ENCODE measurements at places on chromosomes 16 and 17.

GRCh38 chr16:28879261-28879840 is 1.1 kb downstream of the ATP2A1 start:
- DNase-seq: no peak

DNA sequence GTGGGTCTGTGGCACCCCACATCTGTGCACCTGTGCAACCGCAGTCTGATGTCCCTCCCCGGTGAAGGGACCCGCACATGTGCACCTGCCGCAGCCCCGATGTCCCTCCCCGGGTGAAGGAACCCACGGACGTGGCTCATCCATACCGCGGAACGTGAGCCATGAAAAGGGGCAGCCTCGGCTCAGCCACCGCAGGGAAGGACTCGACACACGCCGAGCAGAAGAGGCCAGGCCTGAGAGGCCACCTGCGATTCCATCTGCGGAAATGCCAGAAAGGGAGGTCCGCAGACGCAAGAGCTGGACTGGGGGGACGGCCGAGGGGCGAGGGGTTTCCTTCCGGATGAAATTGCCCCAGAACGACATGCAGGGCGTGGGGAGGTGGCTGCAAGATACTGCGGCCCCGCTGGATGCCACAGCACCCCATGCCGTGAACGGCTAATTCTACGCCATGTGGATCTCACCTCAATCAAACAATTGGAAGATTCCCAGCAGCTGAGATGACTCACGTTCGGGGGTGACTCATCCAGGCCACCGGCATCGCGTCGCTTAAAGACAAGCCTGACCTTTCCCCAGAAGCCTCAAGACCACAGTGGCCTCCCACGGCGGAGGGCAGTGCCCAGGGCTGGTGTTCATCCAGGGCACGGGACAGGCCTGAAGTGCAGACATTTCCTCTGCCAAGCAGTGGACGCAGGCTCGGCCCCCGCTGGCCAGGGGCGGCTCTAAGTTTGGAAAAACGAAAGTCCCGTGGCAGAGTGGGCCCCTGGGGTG is 21.0 kb downstream of the SOX8 start:
- DNase-seq: peak; percentile 77

DNA sequence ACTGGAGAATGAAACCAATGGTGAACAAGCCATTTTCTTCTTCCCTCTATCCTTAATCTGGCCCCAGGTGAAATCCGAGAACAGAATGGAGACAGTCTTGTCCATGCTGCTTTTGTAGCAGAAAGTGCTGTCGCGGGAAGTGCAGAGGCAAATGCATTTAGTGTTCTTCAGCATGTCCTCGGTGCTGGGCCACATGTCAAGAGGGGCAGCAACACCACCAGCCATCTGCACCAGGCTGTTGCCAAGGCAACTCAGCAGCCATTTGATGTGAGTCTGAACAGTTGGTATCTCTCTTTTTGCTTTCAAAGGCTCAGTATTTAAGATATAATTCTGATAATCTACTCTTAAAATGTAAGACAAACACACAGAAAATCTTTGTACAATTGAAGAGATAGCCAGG is 18.7 kb downstream of the UQCRC2 start:
- DNase-seq: no peak

GRCh38 chr17:75876938-75877751 is 1.2 kb downstream of the TRIM47 start:
- DNase-seq: no peak

GRCh38 chr17:39602533-39603303 is 5.0 kb downstream of the NEUROD2 start:
- DNase-seq: no peak

- DNase-seq: no peak
Observed at GRCh38 chr17:19644493-19645210, 3.9 kb upstream of the ALDH3A2 start.

DNA sequence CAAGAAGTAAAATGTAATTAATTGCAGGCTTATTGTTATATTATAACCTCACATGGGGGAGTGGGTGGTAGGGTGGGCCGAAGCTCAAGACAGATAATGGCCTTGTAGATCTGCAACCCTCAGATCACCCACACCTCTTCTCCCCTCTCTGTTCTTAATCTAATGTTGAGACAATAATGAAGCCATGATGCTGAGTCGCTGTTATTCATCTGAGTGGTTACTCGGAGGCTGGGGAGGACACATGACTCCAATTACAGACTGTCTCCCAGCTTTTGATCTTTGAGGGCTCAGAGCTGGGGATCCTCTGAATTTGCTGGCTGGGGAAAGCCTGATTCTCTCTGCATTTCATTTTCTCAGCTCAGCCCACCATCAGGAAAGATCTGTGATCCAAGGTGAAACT is 275.3 kb downstream of the SHISA9 start:
- DNase-seq: no peak

- no peak for DNase-seq
Observed at GRCh38 chr17:76834870-76835269, 33.3 kb upstream of the MGAT5B start.

GRCh38 chr17:80800481-80801391 is 190.9 kb upstream of the CHMP6 start:
- DNase-seq: no peak

DNA sequence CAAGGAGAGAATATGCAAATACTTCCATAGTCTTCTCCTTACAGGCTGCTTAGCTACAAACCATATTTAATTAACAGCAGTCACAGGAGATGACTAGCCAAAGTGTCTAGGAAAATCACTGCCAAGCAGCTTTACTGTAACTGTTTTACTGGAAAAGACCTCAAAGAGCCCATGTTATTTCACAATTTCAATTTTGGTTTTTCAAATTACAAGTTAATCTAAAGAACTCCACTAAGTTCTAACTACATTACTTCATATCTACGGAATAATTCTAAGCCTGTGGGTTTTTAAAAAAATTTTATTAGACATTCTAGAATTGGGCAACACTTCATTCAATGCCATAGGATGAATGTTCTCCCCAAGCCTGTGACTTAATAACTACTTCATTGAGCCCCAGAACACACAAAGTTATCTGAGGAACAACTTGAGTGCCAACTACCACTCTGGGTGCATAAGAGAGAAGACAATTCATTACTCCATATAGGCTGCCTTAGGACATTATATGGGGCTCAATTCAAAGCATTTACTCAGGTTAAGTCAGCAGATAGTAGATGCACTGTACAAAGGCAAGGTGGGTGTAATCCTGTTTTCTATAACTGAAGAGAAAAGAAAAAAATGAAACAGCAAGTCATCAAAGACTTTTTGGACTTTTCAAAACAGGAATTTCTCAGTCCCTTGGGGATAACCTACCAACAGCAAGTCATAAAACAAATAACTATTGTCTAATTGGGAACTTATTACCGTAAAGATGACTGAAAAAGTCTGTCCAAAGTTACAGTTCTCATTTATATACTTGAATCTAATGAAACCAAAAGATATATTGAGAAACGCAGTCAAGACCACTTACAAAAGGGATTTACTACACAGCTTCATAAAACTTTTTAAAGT is 33.0 kb downstream of the STAT3 start:
- no peak for DNase-seq

DNA sequence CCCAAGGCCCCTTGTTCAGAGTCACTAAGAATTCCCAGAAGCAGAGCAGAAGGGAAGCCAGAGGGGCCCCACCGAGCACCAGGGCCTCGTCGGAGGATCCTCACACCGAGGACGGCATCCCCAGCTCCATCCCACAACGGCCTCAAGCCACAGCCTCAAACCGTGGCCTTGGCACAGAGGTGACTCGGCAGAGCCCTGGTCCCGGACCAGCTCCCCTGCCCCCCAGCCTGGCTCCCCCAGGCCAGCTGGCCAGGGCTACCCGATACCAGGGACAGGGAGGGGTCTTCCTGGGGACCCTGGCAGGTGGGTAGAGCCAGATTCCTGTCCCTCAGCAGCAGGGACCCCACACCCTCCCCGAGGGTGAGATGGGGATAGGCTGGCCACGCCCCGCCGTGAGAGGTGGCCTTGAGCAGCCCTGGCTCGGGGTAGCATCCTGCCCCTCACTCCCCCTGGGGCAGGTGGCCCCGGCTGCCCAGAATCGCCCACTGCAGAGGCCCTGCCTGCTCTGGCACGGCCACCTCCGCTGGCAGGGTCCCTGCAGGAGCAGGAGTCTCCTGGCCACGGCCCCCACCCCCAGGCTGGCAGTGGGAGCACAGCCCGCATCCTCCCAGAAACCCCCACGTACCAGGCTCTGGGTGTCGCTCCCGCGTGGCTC is 5.6 kb upstream of the PVALEF start:
- DNase-seq: no peak

DNA sequence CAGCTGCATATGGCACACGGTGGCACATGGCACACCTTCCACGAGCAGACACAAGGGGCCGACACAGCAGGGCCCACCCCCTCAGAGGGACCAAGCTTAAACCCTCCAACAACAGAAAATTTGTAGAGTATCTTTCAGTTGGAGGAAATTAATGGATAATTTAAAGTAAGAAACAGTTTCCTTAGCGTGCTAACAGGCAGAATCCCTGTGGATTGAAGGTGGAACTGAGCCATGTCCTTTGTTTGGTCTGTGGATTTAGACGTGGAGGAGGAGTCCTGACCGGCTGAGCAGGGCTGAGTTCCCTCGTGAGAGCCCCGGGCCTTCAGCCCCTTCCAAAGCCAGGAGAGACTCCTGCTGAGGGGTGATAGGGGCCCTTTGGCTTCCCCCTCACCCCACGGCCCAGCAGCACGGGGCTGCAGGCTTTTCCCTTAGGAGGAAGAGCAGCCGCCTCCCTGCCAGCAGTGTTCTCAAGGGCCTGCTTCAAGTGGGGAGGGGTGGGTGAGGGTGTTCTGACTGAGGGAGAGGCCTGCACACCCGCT is 1.4 kb upstream of the CYB561 start:
- no peak for DNase-seq

GRCh38 chr17:57697891-57698711 is 47.0 kb downstream of the CCDC182 start:
- DNase-seq: peak; percentile 34

DNA sequence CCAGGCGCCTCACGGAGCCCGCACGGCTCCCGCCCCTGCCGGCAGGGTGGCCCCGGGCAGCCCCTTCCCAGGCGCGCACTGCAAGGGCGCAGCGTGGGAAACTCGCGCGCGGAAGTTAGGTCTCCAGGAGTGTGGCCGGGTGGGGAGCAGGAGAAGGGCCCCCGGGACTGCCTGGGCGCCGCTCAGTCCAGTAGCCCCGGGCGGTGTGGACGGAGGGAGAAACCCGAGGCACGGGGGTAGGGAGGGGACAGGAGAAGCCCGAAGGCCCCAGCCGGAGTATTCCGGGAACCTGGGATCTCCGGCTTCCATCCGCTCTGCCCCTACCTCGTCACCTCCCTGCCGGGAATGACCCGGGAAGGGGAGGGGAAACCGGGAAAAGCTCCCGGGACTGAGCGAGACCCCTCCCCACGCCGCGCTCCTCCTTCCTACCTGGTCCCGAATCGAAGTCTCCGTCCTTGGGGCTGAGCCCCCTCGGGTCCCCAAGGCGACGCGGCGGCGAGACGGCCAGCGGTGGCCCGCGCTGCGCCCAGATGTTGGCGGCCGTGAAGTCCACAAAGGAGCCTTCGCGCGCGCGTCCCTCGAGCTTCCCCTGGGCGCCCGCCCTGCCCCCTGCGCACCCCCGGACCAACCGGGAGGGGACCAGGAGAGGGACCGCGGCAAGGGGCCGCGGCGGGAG is 418 bp downstream of the SOCS3 start:
- DNase-seq: no peak

DNA sequence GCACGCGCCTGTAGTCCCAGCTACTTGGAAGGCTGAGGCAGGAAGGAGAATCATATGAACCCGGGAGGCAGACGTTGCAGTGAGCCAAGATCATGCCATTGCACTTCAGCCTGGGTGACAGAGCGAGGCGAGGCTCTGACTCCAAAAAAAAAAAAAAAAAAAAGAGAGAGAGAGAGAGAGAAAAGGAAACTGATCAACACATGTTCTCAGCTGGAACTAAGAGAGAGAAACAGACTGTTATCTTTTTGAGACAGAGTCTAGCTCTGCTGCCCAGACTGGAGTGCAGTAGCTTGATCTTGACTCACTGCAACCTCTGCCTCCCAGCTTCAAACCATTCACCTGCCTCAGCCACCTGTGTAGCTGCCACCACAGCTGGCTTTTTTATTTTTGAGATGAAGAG is 60.4 kb downstream of the STH start:
- no peak for DNase-seq

DNA sequence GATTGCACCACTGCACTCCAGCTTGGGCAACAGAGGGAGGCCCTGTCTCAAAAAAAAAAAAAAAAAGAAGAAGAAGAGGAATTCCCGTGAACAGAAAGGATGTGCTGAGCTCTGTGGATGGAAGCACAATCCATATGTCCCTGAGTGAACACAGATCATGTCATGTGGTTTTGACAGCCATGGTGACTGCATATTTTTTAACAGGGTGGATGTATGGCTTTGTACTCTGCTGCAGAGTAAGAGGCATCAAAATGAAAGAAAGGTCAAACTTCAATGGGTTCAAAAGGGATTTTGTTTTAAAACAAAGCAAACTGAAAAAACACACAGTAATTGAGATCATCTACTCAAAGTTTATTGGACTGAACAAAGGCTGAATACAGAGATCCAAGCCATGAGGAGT is 31.5 kb downstream of the MXRA7 start:
- DNase-seq: no peak

- no peak for DNase-seq
Observed at GRCh38 chr17:63420868-63421680, 25.0 kb downstream of the CYB561 start.

Measured in stimulated activated CD8-positive, alpha-beta memory T cell treated with anti-CD3 and anti-CD28 coated beads, Interleukin-4, amount 100 ng/mL, for 4 hours (primary cell).